D721Med (cell line): ENCODE measurements at places on chromosomes 11 and 22.

DNA sequence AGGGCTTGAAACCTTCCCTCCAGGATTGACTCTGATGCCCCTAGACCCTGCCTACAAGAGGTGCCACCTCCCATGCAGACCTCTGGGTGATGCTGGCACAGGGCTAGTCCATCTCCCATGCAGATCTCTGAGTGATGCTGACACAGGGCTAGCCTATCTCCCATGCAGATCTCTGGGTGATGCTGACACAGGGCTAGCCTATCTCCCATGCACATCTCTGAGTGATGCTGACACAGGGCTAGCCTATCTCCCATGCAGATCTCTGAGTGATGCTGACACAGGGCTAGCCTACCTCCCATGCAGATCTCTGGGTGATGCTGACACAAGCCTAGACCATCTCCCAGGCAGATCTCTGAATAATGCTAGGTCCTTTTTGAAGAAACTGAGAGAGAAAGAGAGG, 321.7 kb downstream of the NTM start:
- no peak for DNase-seq

- DNase-seq = no peak
Measured at GRCh38 chr11:126025822-126026221, 36.8 kb downstream of the CDON start.

GRCh38 chr11:3226846-3227567, 5.2 kb downstream of the MRGPRE start:
- no peak for DNase-seq

DNA sequence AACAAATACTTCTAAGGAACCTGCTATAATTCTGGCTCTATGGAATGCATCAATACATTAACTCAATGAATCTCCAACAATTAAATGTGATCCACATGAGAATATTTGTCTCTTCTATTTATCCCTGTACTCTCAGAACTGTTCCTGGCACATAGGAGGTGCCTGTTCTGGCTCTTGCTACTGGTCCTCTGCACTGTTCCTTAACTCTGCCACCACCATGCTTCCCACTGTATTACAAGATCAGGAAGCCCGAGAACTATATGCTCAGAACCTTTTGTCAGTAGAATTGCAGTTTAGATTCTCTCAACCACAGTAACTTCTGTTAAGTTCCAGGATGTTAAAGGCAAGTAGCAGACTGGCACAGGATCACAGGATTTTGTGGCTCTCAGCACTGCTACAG, 376.3 kb upstream of the CCDC90B start:
- no peak for DNase-seq

DNA sequence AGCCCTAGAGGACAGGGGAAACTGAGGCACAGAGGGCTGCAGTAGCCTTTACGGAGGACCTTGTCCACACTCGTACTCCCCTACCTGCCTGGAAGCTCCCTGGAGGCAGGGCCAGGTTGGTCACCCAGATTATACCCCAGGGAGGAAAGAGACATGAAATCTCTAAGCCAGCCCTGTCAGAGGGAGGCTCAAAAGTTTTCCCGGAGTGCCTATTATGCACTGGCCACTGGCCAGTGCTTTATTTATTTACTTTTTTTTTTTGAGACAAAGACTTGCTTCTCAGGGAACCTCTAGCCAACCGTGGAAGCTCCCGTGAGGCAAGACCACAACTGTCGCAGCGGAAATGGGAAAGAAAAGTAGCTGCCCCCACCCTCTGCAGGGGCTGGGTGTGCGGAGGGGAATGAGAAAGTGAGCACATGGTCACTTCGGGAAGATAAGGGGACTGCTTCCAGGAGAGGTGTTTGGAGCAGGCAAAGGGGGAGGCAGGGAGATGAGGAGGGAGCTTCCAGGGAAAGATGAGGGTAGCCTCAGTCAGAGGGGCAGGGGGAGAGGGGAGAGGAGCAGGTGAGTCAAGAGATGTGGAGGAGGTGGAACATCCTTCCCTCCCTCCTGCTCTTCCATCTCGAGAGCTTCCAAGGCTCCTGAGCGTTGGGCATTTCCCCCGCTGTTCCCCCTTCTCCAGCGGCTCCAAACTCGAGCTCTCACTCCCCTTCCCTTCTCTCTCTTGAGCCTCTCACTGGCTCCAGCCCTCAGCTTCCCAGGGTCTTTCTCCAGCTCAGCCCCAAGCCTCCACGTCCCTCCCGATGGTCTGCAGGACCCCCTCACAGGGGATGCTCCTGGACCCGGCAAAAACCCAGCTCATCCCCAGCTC, 4.3 kb downstream of the IL2RB start:
- no peak for DNase-seq

DNA sequence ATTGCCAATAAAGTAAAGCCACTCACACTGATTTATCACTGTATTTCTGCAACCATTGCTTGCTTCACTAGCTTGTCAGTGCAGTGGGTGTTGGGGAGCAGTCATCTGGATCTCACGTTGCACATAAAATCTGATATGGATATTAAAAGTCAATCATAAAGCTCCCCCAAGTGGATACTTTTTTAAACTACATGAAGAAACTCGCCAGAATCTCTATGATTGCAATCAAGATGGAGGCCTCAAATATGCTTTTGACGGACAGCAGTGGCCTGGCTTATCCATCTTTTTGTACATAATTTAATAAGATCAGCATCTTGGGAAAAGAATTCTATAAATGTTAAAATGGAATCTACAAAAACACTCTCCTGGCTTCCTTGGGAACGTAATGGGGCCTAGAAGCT, 137.7 kb downstream of the WT1 start:
- no peak for DNase-seq

DNA sequence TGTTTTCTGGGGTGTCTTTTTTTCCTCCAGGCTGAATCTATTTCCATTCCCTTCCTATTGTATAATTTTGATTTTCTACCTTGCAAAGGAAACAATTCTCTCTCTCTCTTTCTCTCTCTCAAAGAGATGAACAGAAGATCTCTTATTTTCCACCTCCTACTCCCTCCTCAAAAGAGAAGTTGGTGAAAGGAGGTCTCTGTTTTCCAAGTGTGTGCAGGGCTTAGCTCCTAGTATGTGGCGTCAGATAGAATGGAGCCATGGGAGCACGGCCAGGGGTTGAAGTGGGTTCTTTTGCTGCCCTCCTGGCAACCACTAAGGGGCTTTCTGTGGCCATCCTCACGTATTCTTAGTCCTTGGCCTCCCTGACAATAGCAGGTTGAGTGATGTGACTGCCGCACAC, 480 bp downstream of the TRIM34 start:
- DNase-seq = no peak

DNA sequence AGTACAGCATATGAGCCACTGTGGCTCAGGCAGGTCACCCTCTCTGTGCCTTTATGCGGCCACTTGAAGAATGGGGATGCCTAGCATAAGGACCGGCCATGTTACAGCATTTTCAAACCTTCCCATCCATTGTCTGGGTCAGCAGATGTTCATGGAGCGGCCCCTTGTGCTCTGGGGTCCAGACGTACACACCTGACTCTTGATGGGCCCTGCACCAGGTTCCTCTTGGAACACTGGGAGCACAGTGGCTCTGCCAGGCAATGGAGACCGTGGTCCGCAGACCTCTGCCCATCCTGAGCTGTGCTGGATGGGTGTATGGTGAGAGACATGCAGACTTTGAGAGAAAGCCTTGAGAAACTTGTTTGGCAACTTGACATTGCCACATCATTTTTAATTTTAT, 9.8 kb downstream of the PRDM11 start:
- no peak for DNase-seq

DNA sequence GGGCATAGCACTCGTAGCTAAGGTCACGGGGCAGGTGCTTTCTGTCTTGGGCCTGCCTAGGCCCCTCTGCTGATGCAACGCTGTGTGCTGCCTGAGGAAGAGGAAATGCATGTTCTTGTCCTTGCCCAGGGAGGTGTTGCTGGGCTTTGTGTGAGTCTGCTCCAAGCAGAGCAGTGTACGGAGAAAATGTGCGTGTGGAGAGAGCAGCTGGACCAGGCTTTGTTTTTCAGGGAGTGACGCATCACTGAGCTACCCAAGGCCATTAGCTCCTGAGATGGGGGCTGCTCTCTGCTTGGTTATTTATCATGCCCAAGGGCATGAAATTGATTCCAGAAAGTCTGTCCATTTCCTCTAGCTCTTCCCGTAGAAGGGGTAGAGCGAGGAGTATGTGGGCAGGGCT, 82.9 kb upstream of the THY1 start:
- DNase-seq = no peak

DNA sequence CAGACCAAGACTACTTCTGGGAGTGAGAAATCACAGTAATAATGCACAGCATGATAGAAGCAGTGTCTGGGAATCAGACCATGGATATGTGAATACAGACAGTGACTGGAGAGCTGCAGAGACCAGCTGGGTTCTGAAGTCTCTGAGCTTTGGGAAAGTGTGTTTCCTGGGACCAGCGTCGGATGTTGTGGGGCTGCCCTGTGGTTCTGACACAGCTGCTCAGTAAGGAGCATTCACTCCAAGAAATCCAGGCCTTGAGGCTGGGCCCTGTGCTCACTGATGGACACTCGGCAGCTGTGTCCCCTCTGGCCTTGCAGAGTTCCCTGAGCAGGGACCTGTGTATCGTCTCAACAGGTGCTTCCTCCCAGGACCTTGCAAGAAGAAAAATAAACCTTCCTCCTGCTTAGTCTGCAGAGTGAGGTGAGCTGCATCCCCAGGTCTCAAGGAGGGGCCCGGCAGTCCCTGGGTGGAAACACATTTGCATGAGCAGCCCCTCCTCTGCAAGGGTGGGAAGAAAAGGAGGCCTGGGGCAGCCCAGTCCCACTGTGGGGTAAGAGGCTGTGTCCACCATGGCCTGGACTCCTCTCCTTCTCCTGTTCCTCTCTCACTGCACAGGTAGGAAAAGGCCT, 107.9 kb downstream of the VPREB1 start:
- no peak for DNase-seq

- no peak for DNase-seq
Measured at GRCh38 chr22:48757985-48758561, 1069.6 kb downstream of the BRD1 start.

DNA sequence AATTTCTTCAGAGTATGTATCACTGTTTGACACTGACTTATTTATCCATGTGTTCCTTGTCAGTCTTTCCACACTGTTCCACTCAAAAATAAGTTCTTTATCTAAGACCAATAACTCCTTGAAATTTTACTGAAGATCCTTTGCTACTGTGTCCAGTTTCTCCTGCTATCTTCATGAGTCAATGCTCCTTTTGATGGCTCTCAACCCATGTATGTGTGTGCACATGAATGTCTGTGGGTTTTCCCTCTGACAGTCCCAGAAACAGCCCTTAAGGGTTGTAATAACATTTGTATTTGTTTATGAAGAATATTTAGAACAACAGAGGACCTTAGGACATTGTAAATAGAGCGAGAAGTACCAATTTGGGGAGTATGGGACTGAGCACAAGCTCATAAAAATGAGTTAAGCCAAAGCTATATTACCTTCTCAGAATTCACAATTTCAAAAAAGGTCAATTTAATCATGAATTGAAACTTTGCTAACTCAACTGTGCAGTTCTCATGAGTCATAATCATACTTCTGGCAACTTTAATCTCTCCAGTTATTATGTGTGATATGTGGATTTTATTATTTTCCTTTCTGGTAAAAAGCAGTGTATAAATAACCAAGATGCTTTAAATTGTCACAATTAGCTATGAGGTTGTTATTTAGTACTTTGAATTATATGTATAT, 533.6 kb downstream of the CNTN5 start:
- DNase-seq = no peak

GRCh38 chr11:115695677-115696364, 191.6 kb upstream of the CADM1 start:
- peak; percentile 53 for DNase-seq

DNA sequence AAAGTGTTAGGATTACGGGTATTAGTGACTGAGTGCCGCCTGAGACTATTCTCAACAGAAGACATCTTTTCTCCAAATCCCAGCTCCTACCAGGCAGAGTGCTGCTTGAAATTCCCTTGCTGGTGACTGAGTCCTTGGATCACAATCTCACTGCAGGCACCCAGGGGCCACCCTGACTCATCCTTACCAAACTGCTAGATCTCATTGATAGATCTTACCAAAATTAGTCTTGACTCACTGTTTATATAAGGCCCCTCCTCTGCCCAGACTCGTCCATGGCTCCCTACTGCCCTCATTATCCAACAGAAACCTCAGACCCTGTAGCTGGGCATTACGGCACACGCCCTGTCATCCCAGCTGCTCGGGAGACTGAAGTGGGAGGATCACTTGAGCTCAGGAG, 14.7 kb downstream of the TBC1D10A start:
- DNase-seq = no peak

- DNase-seq = no peak
Measured at GRCh38 chr22:38467438-38467903, 425 bp upstream of the KDELR3 start.

DNA sequence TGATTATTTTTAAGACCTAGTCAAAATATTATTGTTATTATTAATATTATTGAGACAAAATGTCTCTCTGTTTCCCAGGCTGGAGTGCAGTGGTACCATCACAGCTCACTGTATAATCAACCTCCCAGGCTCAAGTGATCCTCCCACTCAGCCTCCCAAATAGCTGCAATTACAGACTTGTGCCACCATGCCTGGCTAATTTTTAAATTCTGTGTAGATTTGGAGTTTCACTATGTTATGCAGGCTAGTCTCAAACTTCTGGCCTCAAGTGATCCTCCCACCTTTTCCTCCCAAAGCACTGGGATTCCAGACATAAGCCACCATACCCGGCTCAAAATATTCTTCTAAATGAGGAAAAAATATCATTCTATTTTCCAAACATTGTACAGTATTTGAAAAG, 37.0 kb downstream of the SLC36A4 start:
- no peak for DNase-seq

DNA sequence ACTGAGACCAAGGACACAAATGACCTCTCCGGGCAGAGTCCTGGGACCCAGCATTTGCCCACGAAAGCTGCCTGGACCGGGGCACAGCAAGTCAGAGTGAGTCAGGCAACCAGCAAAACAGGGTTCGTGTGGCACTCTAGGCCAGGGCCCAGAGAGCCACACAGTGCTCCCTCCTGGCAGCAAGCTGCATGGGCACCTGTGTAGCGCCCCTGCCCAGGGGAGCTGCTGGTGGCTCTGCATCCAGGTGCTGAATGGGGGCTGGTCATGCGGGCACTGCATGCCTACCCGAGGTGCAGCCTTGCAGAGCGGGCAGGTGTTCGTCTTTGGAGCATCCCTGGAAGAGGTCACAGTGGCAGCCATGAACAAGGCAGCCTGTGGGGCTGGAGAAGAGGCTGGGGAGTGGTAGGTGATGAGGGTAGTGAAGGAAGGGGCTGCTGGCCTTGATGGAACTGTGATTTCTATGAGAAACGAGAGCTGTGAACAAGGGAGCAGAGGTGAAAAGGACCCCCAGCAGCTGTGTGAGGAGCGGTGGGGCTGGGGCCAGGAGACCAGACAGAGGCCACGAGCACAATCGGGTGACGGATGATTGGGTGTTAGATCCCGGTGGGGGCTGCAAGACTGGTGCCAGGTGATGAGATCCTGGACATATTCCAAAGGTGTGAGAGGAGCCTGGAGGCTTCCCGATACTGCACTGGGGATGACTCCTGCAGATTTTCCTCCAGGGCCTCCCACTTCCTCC, 63.3 kb downstream of the DGCR2 start:
- DNase-seq = no peak

GRCh38 chr11:6390718-6391469, 620 bp downstream of the SMPD1 start:
- DNase-seq = no peak

- DNase-seq = no peak
Measured at GRCh38 chr11:93432247-93432646, 101.7 kb downstream of the DEUP1 start.

- no peak for DNase-seq
Measured at GRCh38 chr11:28838741-28839140, 730.6 kb downstream of the METTL15 start.
